ENCODE measurements at places on chromosomes 16 and 17. TPM values are rescaled to one million over a fixed set of nuclear protein-coding genes. Genes with fewer than 3 reads are reported as not detected.

The PYDC1 gene
- polyA plus RNA-seq = not detected

DNA sequence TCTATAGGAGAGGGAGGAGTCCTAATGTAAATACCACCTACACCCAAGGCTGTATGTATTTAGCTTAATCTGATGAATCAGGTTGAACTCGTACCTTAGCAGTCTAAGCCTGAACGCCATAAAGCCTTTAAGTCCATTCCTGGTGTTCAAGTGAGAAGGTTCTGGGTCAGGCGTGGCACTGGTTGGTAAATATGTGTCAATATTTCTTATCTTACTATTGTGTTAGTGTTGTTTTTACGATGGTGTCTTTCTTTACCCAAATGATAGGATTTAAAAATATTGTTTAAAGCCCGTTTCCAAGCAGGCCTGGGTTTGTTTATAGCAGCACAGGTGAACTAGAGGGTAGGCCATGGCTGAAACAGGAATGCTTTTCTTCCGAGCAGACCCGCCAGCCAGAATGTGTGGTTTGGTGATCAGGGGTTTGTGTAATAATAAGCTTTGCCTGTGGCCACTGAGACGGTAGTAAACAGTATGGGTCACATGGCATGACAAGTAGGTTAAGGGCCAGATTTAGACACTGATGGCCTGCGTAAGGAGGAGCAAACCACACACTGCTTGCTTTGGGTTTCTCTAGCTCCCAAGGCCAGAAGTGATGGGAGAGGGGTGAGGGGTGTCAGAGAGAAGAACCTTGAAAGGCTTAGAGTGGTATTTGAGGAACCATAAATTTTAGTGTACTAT lies 3.3 kb downstream of the TMEM94 start:
- DNase-seq = peak; percentile 90

GRCh38 chr17:50361561-50362480 lies 11.2 kb downstream of the MRPL27 start:
- DNase-seq = peak; percentile 75

DNA sequence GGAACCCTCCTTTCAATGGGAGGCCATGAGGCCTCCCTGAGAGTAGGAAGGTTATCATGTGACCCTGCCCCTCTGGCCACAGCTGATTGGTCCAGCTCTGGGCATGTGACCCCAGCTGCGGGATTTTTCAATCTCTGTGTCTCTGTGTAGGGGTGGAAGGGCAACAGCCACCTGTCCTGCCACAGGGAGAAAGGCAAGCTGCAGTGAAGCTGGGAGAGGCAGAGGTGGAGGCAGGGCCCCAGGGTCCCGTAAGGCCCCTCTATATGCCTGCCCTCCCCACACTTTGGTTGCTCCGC lies 10.9 kb downstream of the DNAAF8 start:
- no peak for DNase-seq

DNA sequence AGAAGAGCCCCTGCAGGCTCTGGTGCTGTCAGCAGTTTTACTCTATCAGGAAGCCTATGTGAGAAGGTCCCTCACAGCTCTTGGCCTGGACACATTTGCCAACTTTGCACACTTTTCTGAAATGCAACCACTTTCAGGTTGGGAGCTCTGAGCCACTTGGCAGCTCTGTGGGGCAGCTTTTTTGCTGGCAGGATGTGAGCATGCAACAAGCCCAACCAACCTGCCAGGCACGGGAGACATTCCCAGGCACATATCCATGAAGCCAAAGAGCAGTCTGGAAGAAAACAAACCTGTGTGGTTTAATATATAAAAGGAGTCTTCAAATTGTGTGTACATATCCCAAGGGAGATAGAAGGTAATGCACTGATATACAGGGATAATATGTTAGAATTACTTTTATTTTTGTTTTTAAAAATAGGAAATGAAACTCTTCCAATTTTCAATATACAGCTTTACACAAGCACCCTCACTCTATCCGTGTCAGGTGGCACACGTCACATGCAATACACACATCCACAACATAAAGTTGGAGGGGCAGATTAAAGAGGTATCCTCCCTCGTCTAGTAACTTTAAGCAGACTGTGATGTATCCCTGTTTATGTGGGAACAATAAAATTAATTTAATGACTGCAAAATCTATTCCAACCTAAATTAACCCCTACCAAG lies 57.4 kb upstream of the COX10 start:
- DNase-seq = no peak

The CTF1 gene
- polyA plus RNA-seq = 2.6 TPM

DNA sequence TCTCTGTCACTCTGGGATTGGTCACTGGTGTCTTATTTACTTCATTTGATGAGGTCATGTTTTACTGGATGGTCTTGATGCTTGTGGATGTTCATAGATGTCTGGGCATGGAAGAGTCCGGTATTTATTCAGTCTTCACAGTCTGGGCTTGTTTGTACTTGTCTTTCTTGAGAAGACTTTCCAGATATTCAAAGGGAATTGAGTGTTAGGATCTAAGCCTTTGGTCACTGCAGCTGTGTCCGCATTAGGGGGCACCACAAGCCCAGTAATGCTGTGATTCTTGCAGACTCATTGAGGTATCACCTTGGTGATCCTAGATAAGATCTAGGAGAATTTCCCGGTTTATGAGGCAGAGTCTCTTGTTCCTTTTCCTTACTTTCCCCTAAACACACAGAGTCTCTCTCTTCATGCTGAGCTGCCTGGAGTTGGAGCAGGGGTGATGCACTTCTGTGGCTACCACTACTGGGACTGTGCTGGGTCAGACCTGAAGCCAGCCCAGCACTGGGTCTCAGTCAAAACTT lies 214.7 kb downstream of the SPECC1 start:
- no peak for DNase-seq

The KRT15 gene
- 0.63 TPM for polyA plus RNA-seq

GRCh38 chr17:68314916-68315535 lies 23.7 kb downstream of the ARSG start:
- no peak for DNase-seq

DNA sequence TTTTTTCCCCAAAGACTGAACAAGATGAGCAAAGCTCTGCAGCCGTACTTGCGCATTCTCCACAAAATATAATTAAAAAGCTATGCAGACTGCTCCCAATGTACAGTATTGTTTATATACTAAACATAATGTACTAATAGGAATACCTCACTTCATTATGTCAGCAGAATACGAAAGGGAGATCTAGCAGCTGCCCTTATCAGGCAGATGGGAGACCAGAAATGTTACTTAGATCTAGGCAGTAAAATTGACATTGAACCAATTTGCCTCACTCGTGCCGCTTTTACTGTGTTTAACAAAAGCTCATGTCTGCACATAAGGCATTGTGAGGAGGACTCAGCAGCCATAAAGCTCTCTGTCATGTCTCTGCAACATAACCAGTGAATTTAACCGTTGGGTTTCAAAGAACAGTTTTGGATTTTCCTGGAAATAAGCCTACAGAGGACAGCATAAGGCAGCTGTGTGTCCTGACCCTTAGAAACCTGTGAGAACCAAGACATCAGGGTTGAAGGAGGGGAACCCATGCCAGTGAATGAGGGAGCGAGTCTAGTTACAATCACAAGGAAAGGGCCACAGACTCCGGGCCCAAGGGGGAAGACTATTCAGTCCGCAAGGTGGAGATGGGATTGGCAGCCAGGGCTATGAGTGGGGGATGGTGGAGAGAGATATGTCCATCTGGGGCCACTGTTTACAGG lies 71.4 kb downstream of the GNAO1 start:
- DNase-seq = no peak

The TPSD1 gene
- polyA plus RNA-seq = not detected

The SLC6A2 gene
- 0.62 TPM for polyA plus RNA-seq

- DNase-seq = no peak
These were observed 48.8 kb downstream of the PITPNM3 start for GRCh38 chr17:6507535-6507934.

The ZNF821 gene
- polyA plus RNA-seq = 8.2 TPM

The LDHD gene
- 12.1 TPM for polyA plus RNA-seq

The FAM117A gene
- polyA plus RNA-seq = 22.0 TPM

- DNase-seq = no peak
These were observed 85.2 kb downstream of the GLG1 start for GRCh38 chr16:74521691-74522090.

The JUP gene
- 12.1 TPM for polyA plus RNA-seq

- peak; percentile 82 for DNase-seq
These were observed at the start of gene KCTD13 for GRCh38 chr16:29925781-29926710. Gene KCTD13 (minus strand): TSS chr16:29926226. CDS start chr16:29926033, 193 bp downstream.

- DNase-seq = peak; percentile 72
These were observed 66.0 kb upstream of the HAS3 start for GRCh38 chr16:69039333-69039941.

- DNase-seq = no peak
These were observed 1.8 kb downstream of the PRSS22 start for GRCh38 chr16:2856061-2856670.

- DNase-seq = no peak
These were observed 26.1 kb downstream of the LGALS3BP start for GRCh38 chr17:78953356-78954350.

GRCh38 chr16:63385714-63386432 lies 1349.6 kb upstream of the CDH8 start:
- DNase-seq = no peak

DNA sequence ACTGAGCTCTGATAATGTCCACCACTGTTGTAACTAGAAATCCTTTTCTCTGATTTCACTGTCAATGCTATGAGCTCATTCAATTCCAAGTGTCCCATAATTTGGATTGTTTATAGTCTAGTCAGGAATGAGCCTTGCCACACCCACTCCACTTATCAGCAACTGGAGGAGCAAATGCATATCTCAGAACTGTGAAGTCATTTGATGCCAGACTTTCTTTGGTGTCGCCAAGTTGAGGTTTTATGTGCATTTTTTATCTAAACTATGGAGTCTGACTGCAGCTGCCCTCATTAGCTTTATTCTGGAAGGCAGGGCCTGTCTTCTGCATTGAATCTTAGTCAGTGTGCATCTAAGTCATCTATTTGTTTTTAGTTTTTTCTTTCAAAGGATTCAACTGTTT lies 361.3 kb downstream of the PMP22 start:
- no peak for DNase-seq

The AIPL1 gene
- polyA plus RNA-seq = not detected

DNA sequence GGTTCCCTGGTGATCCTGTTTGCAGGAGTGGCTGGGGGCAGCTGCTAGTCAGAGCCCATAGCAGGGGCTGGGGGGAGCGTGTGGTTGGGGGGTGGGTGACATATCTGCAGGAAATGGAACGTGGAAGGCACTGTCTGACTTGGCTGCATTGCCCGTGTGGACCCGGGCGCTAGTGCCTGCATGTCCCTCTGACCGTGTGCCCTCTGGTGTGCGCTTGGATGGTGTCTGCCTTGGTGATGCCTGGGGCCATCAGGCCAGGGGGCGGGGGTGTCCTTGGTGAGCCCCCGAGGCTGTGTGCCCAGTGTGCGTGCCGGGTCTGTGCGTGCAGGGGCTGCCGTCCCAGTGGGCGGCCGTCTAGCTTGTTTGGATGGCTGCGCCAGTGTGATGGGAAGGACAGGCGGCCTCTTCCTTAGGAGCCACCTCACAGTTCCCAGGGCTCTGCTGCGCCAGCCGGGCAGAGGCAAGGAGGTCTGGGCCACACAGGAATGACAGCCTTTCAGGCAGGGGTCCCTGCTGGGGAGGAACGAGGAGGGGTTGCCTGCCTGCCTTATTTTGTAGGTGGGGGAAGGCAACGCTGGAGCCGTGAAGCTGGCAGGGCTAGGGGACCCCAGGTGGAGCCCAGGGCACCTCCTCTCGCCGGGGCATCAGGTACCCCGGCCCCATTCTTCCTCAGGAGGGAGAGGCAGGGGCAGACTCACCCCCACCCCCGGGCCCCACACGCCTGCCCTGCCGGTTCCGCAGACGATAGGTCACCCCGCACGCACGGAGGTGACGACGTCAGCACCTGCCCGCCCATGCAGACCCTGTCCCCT lies 693 bp downstream of the NDRG4 start:
- DNase-seq = no peak

GRCh38 chr17:2872282-2872681 lies 76.0 kb downstream of the RAP1GAP2 start:
- no peak for DNase-seq

The CCL1 gene
- polyA plus RNA-seq = not detected

DNA sequence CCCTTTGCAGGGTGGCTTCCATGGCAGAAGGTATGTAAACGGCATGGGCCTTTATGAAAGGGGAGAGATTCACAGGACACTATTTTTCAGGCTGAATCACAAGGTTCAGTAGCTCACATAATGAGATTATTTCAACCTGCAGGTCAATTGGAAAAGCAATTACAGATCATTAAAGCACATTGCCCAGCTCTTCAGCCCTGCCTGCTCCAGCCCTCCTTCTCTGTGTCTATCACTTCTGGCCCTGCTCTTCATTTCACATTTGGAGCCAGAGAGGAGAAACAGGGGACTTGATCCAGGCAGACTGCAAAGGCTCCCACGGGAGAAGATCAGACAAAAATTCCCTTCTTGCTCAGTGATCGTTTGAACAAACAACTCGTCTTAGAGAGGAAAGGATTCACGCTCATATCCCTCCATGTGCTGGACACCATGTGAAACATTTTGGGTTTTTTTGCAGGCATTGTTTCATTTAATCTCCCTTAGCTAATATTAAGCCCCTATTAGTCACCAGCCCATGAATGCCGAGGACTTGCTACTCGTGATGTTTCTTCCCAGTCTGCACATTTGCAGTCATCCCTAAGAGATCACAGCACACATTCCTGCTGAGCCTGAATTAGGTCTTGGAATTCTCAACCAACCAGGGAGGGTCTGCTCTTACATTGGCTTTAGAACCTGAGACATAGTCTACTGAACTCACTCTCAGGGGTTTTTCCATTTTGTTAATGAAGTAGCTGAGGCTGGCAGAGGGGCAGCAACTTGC lies 443.9 kb upstream of the CCL2 start:
- DNase-seq = no peak

- DNase-seq = no peak
These were observed 89.3 kb downstream of the IRF8 start for GRCh38 chr16:85988306-85988705.

DNA sequence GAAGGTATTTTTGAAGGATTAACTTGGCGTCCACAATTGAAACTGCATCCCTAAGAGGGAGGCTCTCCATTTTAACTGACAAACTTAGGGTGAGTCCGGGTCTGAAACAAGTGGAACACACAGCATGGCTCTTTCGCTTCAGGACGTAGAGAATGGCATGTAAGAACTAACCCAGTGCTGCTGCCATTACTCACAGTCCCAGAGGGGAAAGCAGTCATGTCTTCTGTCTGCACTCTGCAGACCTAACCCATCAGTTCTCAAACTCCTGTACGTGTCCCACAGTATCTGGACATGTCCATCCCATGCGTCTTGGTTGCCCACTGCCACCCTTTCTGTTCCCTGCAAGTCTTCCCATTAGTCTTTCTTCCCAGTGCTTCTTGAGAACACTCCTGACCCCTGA lies 563 bp downstream of the ST6GALNAC1 start:
- no peak for DNase-seq

The WNK4 gene
- 13.7 TPM for polyA plus RNA-seq

- DNase-seq = no peak
These were observed 11.0 kb upstream of the DPEP1 start for GRCh38 chr16:89602273-89602951.

The SOST gene
- polyA plus RNA-seq = not detected

DNA sequence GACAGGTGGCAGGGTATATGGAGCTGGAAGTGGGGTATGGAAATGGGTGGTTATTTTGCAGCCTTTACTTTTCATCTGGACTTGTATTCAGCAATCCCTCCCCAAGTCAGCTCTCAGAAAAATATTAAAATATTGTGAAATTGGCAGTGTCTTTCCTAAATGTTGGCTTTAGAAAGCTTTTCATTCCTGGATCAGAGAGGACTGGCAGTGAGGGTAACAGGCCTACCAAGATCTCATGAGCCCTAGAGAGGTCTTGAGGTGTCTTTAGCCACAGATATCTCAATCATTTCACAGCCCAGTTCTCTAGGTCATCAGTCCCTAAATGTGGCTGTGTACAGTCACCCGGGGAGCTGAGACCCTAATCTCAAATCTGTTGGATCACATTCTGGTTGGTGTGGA lies 22.5 kb downstream of the SLC7A6OS start:
- DNase-seq = no peak
